Lower leg skin (tissue), 4 donors: ENCODE measurements at places on chromosomes 5 and 9. TPM values are rescaled to one million over a fixed set of nuclear protein-coding genes. Genes with fewer than 3 reads are reported as not detected.

Gene IFNA21
- total RNA-seq: not detected

Gene TBC1D2
- 42.6 TPM for total RNA-seq

Gene EIF4E1B
- total RNA-seq: not detected

Gene ZNF883
- 0.27 TPM for total RNA-seq

Gene PCDHGA9
- 5.6 TPM for total RNA-seq

Gene HSD17B3
- 1.1 TPM for total RNA-seq

DNA sequence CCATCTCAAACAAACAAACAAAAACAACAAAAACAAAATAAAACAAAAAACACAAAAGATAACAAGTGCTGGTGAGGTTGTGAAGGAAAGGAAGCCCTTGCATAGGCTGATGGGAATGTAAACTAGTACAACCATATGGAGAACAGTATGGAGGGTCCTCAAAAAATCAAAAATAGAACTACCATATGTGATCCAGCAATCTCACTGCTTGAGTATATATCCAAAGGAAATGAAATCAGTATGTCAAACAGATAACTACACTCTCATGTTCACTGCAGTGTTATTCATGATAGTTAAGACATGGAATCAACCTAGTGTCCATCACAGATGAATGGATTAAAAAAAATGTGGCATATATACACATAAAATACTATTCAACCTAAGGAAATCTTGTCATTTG lies 395.7 kb upstream of the SLC24A2 start:
- DNase-seq: no peak

DNA sequence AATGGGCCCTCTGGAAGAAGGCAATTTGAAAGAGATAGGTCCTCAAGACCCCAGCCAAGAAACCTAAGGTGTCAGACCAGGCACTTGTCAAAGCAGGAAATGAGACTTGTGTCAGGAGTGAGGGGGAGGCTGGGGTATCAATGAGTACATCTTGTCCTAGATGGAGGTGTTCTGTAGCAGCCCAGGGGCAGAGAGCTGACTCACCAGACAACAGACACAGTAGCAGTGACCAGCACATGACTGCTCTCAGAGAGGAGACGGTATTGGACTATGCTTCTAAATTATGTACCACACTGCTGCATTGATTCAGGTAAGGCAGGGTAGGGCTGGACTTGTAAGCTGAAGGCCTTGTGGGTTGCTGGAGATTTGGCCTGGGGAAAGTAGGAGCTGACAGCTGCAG lies 551.2 kb upstream of the KLF4 start:
- no peak for DNase-seq

DNA sequence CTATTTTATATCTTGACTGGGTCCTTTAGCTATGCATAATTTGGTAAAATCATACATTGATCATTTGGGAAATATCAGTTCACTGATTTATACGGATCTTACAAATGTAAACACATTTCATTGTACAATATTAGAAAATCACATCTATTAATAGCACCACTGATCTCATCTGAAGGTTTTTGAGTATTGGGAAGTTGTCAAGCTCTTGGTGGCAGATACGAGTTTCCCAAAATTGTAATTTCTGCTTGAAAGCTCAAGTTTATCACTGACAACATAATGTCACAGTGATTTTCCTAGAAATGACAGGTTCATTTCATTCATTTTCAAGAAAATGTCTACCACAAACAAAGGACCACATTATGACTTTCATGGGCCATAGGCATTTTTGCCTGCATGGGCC lies 3.0 kb upstream of the MACROH2A1 start:
- no peak for DNase-seq

DNA sequence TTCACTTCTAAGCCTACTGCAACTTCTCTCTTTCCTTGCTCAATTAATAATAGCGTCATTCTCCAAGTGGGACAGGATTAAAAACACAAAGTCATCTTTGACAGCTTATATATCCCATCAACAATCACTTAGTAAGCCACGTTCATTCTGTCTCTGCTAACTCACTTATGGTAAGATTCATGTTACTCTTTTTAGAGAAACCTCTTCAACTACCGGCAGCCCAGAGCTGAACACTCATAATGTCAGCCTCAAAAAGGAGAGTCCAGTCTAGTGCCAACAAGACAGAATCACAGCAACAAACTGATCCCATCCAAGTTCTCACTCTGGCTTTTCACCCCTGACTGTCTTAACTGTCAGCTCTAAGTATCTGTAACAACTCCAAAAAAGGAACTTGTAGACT lies 196.0 kb downstream of the RAB3C start:
- no peak for DNase-seq

DNA sequence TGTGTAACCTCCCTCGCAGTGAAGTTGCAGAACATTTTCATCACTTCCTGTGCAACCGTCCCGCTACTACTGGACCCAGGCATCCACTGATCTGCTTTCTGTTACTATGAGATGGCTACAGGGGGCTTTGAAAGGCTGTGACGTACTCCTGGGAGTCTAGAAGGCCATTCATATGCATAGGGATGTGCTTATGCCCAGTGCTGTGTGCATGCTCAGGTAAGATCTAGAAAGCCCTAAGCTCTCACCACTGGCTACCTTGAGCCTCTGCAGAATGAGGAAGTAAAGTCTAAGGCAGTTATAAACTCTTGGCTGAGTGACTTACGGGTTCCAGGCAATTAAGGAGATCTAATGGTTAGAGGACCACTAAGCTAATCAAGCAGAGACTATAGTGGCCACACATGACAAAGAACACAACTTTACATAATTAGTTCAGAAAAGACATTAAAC lies 11.8 kb downstream of the HNRNPAB start:
- no peak for DNase-seq

- DNase-seq: no peak
Measured at GRCh38 chr9:112571624-112572355, 85.2 kb downstream of the KIAA1958 start.

GRCh38 chr5:171433352-171433698 lies 13.9 kb downstream of the FGF18 start:
- no peak for DNase-seq

- no peak for DNase-seq
Measured at GRCh38 chr5:68432682-68433081, 217.1 kb downstream of the PIK3R1 start.

GRCh38 chr5:39854771-39855410 lies 430.1 kb upstream of the DAB2 start:
- no peak for DNase-seq

GRCh38 chr5:74099538-74100267 lies 473.7 kb downstream of the ARHGEF28 start:
- DNase-seq: no peak
